Stimulated activated CD4-positive, alpha-beta T cell treated with anti-CD3 and anti-CD28 coated beads, Interleukin-1b, Interleukin-23, amount 100 ng/mL, for 1 hour (primary cell): ENCODE measurements at places on chromosomes 12 and 14.

- DNase-seq = no peak
Measured at GRCh38 chr14:44339862-44340261, 167.2 kb downstream of the FSCB start.

GRCh38 chr12:111616177-111616623 is 17.1 kb upstream of the ATXN2 start:
- DNase-seq = no peak

GRCh38 chr14:105641075-105641937 is 114.9 kb downstream of the TMEM121 start:
- DNase-seq = no peak

- DNase-seq = no peak
Measured at GRCh38 chr14:91877376-91877915, 10.1 kb upstream of the TC2N start.

DNA sequence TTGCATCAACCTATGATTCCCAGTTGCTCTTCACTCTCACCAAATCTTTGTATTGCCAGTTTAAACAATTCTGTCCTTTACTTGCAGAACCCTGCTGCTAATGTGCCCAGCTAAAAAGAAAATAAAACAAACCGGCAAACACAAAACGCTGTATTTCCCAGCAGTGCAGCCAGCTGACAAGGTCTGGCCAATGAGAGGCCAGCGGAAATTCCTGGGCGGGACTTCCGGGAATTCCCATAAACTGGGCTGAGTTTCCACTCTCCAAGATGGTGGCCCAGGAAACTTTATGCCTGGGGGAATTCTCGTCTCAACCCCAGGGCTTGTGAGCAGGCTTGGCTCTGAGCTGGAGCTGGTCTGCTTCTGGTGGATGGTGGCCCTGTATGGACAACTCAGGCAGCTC is 807.3 kb upstream of the TMEM132C start:
- DNase-seq = no peak
